ENCODE measurements at places on chromosomes 1 and 21.

DNA sequence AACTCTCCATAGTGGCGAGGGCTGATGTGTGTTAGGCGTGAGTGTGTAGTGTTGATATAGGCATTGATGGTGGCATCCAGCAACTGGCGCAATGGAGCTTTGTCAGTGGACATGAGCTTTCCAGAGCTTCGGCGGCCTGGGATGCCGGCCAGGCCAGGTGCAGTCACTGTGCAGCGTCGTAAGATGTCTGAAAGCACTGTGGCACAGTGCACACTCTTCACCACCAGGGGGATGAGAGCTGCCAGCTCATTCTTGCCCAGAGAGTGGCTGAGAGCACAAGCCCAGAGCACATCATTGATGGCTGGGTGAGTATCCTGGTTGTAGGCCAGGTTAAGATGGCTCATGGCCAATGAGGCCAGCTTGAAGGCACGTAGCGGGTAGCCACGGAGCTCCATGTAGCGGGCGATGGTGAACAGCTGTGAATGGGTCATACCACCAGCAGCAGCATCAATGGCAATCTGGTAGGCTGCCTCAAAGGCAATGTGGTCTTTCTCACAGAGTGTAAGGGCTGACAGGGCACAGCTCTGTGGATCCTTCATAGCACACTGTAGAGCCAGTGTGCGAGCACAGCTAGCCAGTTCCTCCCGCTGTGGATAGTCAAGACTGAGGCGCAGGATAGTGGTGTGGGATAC, 6.7 kb downstream of the UROD start:
- DNase-seq: no peak

DNA sequence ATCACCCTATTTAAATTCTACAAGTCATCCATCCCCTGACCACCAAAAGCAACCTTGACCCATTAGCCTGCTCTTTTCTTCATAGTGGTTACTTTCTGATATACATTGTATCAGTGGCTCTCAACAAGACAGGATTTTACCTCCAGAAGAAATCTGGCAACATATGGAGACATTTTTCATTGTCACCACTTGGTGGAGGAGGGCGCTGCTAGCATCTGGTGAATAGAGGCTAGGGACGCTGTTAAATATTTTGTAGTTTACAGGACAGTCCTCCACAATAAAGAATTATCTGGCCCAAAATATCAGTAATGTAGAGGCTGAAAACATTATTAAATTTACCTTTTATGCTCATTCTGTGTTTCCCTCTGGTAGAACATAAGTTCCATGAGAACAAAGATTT, 6.1 kb downstream of the HSPA13 start:
- DNase-seq: no peak

GRCh38 chr1:168054117-168054516, 82.6 kb downstream of the GPR161 start:
- DNase-seq: no peak

- DNase-seq: no peak
These were observed 14.3 kb downstream of the ECHDC2 start for GRCh38 chr1:52907068-52907811.

DNA sequence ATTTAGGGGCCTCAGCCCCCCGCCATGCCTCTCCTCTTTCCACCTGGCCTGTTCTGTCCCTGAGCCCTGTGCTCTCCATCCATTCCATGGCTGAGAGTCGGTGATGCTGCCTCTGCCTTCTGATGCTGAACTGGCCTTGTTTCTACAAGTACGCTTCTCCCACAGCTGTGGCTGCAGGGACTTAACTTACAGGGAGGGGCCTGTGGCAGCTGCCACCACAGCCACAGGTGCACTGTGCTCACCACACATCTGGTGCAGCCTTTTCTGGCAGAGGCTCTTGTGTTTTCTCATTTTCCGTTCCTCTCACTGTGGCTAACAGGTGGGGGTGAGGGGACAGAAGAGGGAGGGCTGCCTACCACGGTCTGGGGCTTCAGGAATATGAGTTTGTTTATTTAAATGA, 4.2 kb downstream of the FMO1 start:
- DNase-seq: no peak

DNA sequence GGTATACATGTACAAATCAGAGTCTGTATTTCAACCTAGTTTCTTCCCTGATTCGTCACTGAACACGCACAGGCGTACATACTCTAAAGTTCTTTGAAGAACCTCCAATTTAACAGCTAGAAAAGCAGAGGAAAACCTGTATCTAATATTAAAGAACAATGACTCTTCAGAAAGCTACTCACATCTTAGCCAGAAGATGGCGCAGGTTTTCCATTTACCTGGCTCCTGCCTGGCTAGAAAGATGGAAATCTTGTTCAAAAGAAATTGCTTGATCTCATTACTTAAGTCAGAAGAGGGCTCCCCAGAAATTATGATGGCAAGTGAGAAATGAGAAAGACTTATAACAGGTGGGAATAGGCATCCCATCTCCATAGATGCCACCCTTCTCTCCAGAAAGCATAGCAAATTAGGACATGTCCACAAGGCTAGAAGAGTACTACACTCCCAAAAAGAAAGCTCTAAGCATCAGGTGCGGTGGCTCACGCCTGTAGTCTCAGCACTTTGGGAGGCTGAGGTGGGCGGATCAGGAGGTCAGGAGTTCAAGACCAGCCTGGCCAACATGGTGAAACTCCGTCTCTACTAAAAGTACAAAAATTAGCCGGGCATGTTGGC, 19.0 kb upstream of the L1TD1 start:
- DNase-seq: no peak

DNA sequence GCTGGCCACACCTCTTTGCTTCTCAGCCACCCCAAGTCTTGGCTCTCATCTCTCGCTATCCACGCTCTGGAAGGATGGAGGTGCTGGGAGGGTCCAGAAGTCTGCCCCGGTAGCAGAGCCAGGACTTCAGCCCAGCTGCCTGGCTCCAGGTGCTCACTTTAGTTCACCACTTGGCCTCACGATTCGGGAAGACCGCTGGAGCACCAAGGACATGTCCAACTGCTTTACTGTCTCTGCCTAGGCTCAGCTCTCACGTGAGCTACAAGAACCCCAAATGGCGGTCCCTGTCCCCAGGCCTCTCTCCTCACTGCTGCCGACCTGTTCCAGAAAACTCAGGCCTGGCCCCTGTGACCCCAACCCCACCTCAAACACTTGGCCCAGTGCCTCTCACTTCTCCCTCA, 3.4 kb downstream of the TRIM11 start:
- no peak for DNase-seq
